ENCODE measurements at places on chromosomes 3 and 15.

DNA sequence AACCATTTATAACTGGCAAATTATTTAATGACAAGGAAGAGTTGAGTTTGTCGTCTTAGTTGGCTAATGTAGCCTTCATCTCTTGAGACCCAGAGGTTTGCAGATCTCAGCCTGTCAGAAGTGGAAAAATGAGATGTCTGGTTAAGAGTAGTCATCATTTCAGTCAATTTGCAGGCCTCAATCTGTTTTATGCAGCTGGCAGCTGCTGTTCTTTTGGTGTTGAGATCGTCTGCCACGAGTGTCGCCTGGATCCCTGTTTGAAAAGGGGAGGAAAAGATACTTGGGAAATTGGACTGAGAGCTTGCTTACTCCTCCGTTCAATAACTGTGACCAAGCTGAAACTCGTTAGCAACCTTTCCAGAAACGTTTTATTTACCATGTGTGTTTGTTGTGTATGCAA lies 2.3 kb downstream of the PHLDB2 start:
- DNase-seq, result no peak

DNA sequence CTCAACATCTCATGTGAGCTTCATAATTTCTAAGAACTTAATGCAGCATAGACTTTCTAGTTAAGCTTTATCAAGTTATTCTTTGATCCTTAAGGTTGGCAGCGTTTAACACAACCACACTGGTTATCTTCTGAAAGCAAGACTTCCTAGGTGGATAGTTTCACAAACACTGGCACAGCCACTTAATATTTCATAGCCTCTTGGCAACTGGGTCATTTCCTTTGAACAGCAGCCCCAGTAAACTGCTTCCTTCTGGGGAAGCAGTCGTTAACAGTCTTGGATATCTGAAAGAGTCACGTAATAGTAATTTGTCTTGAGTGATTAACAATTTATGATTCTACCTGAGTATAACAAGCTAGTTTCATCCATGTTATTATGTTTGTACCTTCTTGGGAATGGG lies 45.9 kb upstream of the ABHD10 start:
- no peak for DNase-seq

DNA sequence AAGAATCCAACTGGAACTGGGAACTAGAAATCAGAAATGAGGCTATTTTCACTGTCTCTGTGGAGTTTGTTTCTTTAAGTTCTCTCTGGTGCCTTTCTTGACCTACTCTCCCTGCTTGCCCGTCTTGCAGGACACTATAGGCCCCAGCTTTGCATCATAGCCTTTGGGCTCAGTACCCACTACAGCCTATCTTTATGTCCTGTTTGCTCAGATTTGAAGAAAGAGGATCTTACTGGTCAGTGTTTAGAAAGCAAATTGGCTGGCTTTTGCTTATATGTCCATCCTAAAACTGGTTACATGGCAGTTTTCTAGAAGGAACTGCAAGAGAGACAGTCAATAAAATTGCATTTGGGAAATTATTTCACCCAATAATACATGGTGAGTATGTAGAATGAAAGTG lies 231.8 kb upstream of the TBL1XR1 start:
- no peak for DNase-seq

DNA sequence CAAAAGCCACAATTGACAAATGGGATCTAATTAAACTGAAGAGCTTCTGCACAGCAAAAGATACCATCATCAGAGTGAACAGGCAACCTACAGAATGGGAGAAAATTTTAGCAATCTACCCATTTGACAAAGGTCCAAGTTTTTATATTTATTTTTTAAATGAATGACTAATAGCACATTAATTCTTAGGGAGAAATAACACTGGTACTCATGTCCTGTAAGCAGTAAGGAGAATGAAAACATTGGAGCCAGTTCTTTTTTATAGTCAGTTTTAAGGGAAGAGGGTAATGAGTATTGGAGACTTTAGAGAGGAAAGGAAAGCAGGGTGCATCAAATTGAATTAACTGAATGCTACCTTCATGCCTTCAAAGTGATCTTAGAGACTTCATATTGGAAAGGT lies 404.7 kb upstream of the TGFBR2 start:
- no peak for DNase-seq

- no peak for DNase-seq
Measured at GRCh38 chr3:11548721-11549131, 95.0 kb downstream of the VGLL4 start.

GRCh38 chr3:115139072-115139471 lies 8.0 kb downstream of the ZBTB20 start:
- no peak for DNase-seq
